Omental fat pad (tissue), 4 donors: ENCODE measurements at places on chromosomes 6 and 20. TPM values are rescaled to one million over a fixed set of nuclear protein-coding genes. Genes with fewer than 3 reads are reported as not detected.

RAD21L1 gene
- not detected for total RNA-seq

TBP gene
- 11.4 TPM for total RNA-seq

EPPIN gene
- total RNA-seq = not detected

CARMIL1 gene
- 31.4 TPM for total RNA-seq

SLC22A16 gene
- 0.84 TPM for total RNA-seq

AKAP12 gene
- total RNA-seq = 241 TPM

DCDC2 gene
- total RNA-seq = not detected

VARS1 gene
- 31.6 TPM for total RNA-seq

SYNDIG1 gene
- not detected for total RNA-seq

CPNE5 gene
- 20.3 TPM for total RNA-seq

TENT5A gene
- 15.1 TPM for total RNA-seq

CGA gene
- total RNA-seq = not detected
